NCI-H446 (cell line): ENCODE measurements at places on chromosomes 3 and 15.

DNA sequence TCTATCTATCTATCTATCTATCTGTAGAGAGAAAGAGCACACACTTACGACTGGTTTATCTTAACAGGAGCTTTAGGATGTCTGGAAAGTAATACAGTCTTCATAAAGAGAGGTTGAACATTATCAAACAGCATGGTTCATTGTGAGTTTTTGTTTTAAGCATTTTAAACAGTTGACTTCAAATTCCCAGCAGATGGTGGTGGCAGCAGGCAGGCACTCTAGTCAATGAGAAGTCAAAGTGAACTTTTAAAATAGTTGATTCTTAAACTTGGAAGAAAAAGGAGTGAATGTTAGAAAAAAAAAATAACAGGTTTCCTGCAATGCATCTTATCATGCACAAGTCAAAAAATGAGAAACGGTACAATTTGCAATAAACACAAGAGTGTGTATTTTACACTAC, 432.7 kb downstream of the IL5RA start:
- DNase-seq, result no peak

DNA sequence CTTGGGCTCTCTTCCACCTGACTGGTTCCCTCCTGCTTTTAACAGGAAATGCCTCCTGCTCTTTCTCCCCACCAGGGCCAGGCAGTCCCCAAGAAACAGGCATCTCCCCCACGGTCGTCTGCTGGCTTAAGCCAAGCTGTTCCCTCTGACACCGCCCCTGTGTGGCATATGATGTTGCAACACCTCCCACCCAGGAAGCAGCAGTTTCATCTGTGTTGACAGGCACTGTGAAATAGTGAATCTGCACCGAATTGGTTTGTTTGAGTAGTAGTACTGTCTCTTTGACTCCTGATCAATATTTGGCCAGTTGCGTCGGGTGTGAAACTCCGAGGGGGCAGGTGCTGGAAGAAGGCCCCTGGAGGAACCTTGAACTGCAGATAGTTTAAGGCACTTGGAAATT, 188.8 kb downstream of the FEZF2 start:
- DNase-seq, result no peak

- no peak for DNase-seq
Observed at GRCh38 chr3:117045143-117045542, 335.6 kb downstream of the TUSC7 start.

DNA sequence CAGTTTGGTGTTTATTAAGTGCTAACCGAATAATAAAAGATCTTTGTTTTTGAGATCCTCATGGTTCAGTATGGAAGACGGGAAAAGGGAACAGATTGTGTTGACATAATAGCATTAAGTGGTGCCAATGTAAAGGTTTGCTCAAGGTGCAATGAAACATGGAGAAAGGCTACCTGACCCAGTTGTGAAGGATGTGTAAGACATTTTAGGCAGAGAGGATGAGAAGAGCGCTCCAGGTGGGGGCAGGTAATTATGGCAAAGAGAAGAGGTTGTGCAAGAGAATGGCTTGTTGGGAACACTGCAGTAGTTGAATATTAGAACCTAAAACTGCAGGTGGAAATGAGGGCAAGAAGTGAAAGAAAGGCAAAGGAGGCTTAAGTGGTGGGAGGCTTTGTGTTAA, 140.8 kb downstream of the DIPK2A start:
- no peak for DNase-seq

GRCh38 chr15:41783296-41783695, 9.0 kb downstream of the MAPKBP1 start:
- no peak for DNase-seq
